Fibroblast of skin of right biceps (primary cell): ENCODE measurements at places on chromosomes 11 and 22.

- DNase-seq, result no peak
These were observed 57.5 kb downstream of the C22orf31 start for GRCh38 chr22:29003975-29004646.

DNA sequence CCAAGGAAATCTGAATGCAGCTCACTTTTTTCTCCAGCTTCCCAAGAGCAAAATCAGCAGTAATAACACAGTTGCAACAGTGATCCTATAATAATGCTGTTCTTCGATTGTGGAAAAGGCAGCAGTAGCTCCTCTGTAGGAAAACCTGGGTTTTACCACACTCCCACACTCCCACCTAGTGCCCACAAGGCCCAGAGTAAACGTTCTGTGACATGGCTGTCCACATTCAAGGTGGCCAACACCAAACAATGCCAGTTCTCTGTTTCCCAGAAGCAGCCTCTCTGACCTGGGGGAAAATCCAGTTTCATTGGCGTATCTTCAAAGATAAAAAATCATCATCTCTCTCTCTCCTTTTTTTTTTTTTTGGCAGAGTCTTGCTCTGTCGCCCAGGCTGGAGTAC is 40.2 kb downstream of the WT1 start:
- DNase-seq, result no peak

DNA sequence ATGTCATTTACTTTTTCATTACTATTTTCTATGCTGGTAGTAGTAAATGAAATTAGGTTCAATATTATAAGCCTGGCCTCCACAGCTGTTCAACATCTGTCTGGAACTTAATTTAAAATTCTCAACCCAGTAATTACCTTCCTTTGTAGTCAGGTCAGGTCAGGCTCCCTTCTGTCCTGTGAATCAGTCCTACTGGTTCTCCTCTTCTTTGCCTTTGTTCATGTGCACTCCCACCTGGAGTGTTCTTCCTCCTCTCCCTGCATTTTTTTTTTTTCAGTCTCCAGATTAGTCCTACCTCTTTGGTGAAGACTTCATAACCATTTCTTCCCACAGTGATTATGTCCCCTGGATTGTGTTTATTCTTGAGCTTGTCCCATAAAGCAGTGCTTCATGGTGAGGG is 67.9 kb downstream of the DKK3 start:
- DNase-seq, result no peak

GRCh38 chr22:37329238-37330140 is 47.2 kb downstream of the CYTH4 start:
- DNase-seq, result peak; percentile 48

DNA sequence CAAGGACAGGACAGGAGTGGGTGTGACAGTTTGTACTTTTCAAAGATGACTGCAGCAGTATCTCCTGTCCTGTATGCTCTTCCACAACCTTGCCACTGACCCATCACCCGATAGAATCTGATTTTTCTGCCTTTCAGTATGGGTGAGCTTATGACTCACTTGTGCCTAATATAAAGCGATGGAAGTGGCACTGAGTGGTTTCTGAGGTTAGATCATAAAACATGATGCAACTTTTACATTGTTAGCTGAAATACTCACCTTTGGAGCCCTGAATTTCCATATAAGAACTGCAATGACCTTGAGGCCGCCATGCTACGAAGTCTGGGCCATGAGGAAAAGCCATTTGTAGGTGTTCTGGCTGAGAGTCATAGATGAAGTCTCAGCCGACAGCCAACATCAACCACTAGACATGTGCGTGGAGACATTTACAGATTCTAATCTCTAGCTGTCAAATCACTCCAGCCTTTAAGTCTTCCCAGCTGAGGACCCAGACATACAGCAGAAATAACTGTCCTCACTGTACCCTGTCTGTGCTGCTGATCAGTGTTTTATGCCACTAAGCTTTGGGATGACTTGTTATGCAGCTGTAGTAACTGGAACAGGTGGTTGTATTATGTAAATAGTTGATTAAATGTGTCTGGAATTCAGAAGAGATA is 105.9 kb upstream of the ARHGAP20 start:
- peak; percentile 62 for DNase-seq

DNA sequence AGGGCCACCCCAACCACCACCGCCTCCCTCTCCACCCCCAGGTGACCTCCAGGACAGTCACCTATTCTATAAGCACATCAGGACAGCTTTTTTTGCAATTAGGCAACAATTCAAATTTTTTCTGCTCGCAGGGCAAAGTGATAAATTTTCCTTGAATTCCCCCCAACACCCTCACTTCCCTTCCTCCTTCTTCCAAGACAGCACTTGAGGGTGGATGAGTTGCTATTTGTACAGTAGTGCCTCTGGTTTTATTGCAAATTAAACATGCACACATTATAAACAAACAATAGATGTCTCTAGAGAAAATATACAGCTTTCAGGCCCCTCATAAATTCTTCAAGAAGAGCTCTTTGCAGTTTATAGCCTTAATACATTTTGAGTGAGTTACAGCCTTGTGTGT is 80.9 kb upstream of the USP47 start:
- DNase-seq, result no peak

DNA sequence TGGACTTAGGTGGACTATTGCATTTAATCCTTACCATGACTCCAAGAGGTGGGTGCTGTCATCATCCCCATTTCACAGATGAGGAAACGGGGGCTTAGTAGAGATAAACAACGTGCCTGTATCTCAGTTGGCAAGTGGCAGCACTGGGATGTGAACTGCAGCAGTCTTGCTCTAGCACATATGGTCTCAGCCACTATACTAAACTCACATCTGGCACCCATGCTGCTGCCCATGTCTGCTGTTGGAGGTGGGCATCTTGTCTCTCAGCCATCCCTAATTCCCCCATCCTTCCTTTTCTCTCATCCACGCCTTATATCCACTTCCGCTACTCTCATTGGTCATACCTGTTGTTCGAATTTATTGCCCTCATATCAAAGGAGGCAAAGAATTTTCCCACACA is 3.8 kb downstream of the PRG3 start:
- no peak for DNase-seq

DNA sequence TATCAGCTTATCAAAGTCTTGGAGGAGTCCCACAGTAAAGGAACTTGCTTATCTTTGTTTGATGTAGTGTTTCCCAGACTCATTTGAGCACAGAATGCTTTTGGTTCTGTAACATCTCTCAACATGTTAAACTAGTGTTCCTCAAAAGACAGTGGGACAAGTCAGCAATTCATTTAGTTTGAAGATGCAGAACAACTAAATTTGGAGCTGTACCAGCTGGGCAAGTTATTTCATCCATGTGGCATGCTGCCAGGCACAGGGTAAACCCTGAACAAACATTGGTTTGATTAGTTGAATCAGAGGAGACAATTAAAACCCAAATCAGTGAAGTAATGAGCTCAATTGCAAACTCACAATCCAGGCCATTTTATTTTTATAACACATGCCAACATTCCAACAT is 141.2 kb downstream of the CSNK2A3 start:
- no peak for DNase-seq

DNA sequence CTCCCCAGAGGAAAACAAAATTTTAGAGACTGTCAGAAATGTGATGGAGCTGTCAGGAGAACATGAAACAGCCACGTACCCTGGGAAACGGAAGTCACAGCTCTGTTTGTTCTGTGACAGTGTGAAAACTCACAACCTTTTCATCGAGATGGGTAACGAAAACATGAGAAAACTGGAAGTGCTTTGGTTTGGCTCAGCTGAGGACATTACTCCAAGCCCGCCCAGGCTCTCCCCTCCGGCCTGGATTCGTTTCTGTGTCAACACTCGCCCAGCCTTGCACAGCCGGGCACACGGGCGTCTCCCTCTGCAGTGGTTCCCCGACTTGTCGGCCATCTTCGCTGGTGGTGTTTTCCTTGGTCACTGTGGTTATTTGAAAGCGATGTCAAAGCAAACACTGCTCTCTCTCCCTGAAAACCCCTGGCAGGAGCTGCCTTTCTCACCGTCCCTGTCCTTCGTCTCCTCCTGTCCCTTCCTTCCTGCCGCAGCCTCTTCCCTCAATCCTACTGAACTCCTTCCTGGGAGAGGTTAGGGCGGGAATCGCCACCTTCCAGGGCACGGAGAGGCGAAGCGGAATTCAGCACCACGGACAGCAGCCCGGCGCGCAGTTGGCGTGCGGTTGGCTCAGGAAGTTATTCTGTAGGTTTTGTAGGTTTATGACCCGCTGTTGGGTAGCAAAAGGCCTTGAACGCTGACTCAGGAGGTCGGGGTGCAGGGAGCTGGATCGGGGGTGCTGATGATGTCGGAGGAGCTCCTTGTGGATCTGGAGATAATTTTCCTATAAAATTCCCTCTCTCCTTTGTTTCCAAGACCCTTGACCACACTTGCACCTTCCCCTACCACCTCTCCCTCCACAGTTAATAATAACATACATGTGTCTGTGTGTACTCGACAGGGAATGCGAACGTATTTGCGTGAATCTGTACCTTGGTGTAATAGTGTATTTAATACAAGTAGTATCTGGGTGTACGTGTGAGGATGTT is 13.1 kb upstream of the RPS19BP1 start:
- peak; percentile 47 for DNase-seq

DNA sequence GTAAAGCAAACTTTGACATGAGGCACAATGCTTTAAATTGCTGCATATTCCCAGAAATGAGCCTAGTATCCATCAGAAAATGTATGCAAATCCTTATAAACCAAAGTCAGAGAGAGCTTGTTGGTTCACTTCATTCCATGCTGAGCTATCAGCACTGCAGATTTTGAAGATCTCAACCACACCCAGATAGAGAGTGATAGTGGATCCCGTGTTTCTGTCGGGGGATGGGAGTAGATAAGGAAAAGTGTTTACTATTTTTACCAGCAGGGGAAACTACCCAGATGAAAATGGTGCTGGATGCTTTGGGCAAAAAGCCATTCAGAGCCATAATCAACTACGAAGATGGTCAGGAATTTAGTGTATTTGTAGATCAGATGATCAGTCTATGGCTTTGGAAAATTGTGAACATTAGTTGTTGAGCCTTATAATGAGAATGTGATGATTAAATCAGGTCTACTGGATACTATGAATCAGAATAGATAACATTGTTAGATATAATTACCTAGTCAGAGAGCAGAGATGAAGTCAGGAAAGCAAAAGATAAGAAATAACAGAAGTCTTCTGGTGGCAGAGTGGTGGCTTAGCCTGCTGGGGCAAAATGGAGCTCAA is 10.8 kb downstream of the OR51B6 start:
- no peak for DNase-seq

- no peak for DNase-seq
These were observed 2.2 kb downstream of the HBG2 start for GRCh38 chr11:5252192-5252918.

DNA sequence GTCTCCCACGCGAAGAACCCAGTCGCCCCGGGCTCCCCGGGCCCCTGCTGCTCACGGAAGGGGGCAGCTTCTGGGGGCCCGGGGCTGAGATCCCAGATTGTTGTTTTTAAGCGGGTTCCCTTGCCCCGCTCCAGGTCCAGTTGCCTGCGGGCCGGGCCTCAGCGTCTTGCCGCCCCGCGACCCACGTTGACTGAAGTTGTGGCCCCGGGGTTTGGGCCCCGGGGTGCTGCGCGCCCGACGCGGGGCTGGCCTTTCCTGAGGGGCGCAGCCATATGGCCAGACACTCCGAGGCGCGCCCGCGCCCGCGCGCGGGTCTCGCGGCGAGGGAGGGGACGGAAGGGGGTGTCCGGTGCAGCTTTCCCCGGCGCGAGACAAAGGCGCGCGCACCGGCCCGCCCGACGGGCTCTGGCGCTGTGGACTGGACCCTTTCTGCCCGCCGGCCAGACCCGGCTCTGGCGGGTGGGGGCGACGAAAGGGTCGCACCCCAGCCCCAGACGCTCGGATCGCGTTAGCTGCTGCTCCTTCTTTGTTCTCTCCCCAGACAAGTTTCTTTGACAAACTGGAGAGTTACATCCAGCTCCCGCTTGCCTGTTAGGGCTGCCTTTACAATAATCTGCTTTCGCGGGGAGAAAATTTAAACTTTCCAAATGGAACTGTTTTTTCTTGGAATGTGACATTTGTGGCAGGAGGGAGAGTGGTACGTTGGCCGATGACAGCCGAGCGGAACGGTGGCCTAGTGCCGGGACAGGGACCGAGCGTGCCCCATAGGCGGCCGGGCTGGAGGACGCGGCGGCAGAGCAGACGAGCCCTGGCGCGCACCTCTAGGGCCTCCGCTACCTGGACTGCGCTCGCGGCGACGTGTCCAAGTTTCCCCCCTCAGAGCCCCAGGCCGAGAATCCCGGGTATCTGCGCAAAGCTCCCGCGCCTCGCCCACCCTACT is 716 bp downstream of the AMOTL1 start:
- DNase-seq, result peak; percentile 51

DNA sequence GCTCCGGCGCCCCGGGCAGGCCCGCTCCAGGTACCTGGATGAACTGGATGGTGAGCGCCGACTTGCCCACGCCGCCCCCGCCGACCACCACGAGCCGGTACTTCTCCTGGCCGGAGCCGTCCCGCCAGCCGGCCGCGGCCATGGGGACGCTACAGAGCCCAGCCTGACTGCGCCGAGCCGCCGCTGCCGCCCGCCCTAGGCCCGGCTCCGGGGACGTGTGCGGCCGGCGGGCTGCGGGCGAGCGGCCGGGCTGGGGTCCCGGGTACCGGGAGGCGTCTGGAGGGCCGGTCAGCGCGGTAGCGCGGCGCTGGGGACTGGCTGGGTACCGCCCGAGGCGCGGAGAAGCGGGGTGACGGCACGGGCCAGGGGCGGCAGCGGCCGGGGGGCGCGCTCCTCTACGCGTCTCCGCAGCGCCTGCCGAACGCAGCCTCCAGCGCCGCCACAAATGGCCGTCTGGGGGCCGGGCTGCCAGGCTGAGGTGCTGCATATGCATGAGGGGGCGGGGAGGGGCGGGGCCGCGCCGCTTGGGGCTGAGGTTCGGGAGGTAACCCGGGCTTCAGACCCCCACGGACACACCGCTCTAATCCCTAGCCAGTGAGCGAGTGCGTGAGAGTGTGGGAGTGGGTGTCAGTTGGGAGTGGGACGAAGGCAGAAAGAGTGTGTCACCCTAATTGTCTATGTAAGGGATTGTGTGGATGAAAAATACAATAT is at the start of gene RRAS2:
RRAS2 (minus strand) TSS at position 455 of the 711 bp plus-strand sequence; CDS start at position 142, 313 bp downstream.
- peak; percentile 81 for DNase-seq

DNA sequence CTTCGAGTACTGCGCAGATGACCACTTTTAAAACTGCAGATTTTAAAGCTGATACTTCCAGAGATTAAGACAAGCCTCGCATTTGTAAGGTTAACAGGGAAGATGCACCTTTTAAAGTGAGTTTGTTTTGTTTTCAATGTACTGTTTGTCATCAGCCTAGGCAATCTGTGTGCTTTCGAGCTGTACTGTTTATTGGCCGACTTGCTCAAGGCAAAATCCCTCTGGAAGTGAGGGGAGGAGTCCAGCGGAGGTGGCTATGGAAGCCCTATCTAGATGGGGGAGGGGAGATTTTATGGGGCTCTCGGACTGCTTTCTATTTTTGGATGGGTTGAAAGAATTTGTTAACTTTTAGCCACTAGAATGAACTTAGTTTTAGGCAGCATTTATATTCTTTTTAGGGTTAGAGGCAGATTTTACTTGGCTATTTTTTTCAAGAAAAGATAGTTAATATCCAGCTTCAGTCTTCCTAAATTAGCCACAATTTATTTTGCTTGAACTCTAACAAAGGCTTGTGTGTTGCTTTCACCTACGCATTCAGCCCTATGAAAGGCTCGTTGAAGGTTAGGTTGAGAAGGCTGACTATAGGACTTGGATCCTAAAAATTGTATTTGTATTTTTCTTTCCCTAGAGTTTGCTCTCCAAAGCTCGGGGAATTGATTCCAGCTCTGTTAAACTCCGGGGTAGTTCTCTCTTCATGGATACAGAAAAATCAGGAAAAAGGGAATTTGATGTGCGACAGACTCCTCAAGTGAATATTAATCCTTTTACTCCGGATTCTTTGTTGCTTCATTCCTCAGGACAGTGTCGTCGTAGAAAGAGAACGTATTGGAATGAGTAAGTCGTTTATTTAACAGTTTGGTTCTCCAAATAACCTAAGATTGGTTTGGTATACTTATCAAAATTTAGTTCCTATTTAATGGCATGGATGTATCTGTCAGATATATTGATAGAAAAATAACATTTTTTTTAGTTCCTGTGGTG is 2.1 kb downstream of the WEE1 start:
- peak; percentile 79 for DNase-seq
